ENCODE measurements at places on chromosomes 1 and 21. TPM values are rescaled to one million over a fixed set of nuclear protein-coding genes. Genes with fewer than 3 reads are reported as not detected.
A peak's percentile ranks its signal among the peaks of the same experiment; 100 is the strongest.

- DNase-seq, result no peak
These were observed 121.0 kb downstream of the GLIS1 start for GRCh38 chr1:53617851-53618499.

GRCh38 chr1:25694167-25695007 lies 77.8 kb downstream of the MAN1C1 start:
- no peak for DNase-seq

- peak; percentile 10 for DNase-seq
These were observed 267.3 kb upstream of the DUSP10 start for GRCh38 chr1:222009105-222009730.

DNA sequence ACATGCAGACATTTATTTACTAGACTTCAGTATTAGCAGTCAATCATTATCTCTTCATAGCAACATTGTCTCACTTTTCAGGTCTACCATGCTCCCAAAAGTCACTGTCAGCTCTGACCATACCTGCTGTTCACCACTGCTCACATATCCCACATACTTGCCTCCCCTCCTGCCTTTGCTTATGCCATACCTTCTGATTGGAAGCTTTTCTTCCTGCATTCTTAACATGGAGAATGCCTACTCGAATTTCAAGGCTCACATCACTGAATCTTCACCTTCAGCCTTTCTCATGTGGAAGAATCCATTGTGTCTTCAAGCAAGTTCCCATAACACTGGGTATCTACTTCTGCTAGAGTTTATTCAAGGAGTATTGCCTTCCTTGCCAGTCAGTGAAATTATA lies 135.4 kb downstream of the NTNG1 start:
- DNase-seq, result no peak

GRCh38 chr1:1079408-1080121 lies 5.5 kb upstream of the RNF223 start:
- DNase-seq, result no peak

- DNase-seq, result peak; percentile 57
These were observed 438 bp downstream of the MRPS6 start for GRCh38 chr21:34073749-34074282.

DNA sequence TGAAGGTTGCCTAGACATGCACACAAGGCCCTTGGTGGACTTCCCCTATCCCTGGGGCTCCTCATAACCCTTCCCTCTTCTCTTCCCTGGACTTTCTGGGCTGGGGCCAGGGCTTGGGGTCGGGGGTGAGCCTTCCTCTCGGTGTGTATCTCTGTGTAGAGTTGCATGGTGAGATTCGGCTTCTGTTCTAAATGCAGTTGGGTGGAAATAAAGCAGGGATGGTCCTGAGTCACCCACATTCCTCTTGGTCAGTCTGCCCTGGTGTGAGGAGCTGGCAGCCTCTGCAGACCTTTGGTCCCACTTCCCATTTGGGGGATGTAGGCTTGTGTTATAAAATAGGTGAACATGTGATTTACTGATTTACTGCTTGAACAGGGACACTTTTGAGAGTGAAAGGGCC lies 38.0 kb downstream of the ADARB1 start:
- no peak for DNase-seq

- DNase-seq, result no peak
These were observed 9.4 kb downstream of the PRDM16 start for GRCh38 chr1:3078430-3078861.

- DNase-seq, result no peak
These were observed 1.5 kb downstream of the SNX27 start for GRCh38 chr1:151613282-151613780.

DNA sequence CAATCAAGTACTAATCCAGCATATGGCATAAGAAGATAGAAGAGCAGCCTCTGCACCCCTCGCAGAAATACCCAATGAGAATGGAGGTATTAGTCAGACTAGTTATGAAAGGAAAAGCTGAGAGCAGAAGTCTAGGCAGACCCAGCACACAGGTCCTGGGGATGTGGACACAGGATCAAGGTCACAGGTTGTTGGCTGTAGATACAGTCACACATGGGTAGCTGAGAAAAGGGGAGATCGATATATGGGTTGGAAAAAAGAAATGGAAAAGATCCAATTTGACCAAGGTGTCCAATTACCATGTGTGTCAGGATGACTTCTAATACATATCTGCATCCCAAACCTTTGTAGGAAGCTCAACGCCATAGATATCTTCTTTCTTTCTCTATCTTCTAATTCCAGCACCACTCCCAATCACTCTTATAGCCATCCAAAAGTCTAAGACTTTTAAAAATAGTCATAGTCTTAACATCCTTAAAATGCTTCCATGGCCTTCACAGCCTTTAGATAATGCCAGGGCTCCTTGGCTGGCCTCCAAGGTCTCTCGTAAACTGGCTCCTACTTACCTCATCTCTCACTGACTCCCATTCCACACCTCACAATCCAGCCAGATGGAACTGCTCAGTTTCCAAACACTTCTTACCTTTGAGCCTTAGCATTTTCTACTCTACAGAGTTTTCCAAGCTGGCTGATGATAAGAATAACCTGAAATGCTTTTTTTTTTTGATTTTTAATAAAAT lies 8.3 kb upstream of the ZC3H11B start:
- DNase-seq, result no peak

- no peak for DNase-seq
These were observed 1094.0 kb upstream of the B3GALT2 start for GRCh38 chr1:194280463-194280862.

DNA sequence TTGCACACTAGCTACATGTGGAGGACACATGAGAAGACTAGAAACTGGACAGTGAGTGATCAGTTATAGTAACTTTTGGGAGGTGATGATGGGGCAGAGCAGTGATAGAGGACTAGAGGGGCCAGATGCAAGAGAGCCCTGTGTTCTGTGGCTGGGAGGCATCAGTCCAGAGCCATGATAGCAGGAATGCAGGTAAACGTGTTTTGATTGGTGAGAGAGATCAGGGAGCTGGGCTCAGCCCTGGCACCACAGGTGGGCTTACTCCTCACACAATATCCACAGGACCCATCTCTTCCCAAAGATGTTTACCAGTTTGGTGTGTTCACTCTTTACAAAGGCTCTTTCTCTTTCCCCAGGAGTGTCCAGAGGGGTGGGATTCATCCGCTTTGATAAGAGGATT lies 86.5 kb downstream of the ELAVL4 start:
- no peak for DNase-seq

GRCh38 chr21:32496568-32496967 lies 84.1 kb downstream of the EVA1C start:
- DNase-seq, result no peak

DNA sequence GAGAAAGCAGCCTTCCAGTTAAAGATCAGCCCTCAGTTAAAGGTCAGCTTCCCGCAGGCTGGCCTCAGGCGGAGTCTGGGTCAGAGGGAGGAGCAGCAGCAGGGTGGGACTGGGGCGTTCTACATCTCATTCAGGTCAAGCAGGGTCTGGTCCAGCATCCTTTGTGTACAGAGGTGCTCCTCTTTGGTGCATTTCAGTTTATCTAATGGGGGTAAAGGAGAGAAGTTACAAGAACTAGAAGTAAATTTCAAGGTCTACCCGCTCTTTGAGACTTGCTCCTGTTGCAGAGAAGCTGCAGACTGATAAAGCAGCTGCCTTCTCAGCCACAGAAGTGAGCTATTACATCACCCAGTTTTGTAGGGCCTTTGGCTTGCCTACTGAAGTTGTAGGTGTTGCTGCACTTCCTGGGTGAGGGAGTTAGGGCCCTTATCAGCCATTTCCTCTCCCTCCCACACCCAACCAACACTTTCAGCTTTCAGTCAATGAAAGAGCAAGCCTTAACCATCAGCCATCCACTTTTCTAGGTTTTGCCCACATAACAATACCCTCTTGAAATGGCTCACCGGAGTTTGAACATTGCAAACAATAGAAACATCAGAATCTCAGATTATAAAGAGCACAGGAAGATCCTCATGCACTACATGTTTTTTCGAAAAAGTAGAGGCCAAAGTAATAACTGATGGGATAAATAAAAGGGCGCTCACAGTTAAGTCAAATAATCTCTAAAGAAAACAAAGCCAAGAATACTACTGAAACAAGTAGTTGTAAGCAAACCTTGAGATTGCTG lies 2.8 kb upstream of the NUP210L start:
- DNase-seq, result peak; percentile 79

DNA sequence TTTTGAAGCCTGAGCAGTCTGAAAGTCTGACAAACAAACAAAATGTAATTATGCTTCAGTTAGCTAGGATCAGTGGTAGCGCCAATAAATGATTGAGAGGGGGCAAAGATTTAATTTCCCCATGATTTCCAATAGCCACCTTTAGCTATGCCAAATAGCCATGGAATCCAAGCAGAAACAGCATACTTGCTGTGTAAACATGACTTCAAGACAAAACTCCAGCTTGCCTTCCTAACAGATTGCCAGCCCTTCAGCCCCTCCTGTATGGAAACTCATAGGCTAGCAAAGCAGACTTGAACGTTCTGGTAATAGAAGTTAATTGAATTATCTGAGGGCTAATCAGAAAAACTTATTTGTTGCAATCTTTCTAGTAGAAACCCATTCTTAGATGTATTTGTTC lies 25.6 kb upstream of the SLC30A1 start:
- no peak for DNase-seq

- DNase-seq, result no peak
These were observed 20.0 kb upstream of the CLIC6 start for GRCh38 chr21:34648739-34649297.

GRCh38 chr1:159261721-159262494 lies 40.2 kb upstream of the FCER1A start:
- DNase-seq, result no peak

The UTP11 gene
- total RNA-seq, result 106 TPM

The HORMAD1 gene
- not detected for total RNA-seq

The LDLRAD1 gene
- total RNA-seq, result not detected

The CDC42 gene
- 293 TPM for total RNA-seq

The ANKRD65 gene
- not detected for total RNA-seq
